ENCODE measurements at places on chromosomes 5 and 9. TPM values are rescaled to one million over a fixed set of nuclear protein-coding genes. Genes with fewer than 3 reads are reported as not detected.

GRCh38 chr9:89421595-89421994, 76.3 kb downstream of the SEMA4D start:
- peak; percentile 55 for DNase-seq

DNA sequence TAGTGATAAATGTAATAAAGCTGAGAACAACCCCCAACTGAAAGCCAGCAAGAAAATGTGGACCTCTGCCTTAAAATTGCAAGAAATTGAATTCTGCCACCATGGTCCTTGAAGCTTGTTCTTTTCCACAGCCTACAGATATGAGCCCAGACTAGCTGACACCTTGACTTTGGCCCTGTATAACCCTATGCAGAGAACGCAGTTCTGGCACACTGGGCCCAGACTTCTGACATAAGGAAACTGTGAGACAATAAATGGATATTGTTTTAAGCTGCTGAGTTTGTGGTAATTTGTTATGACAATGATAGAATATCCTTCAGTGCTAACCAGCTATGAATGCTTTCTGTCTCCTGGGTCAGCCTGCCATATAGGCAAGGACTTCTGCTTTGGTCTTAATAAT, 315.6 kb upstream of the RIOK2 start:
- DNase-seq: no peak

DNA sequence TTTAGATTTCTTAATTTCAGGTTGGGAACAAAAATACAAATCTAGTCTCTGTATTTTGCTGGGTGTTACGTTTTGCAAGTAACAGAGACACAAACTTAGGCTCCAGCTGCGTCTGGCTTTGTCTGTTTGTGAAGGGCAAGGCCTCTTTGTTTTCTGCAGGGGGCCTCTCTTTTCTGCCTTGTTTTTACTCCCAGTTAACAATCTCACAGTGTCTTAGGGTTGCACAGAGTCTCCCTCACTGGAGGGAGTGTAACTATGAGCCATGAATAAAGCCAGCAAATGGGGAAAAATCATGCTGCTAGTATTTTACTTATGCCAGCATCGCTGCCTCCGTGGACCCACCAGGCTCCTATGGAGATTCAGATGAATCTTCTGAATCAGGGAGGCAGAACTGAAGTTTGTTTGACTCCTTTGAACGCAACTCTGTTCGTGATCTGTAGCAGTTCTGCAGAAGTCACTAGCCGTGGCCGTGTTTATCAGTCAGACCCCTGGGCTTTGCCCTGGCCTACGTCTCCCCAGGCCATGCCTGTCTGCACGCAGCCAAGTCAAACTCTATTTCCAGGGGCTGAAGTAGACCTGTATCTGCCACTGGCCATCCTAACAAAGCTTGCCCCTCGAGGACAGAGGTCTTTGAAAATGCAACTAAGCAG, 77.2 kb downstream of the ATP10B start:
- DNase-seq: no peak

- DNase-seq: no peak
Observed at GRCh38 chr5:96088706-96089498, 127.3 kb upstream of the ELL2 start.

GRCh38 chr5:35988529-35988928, 2.7 kb downstream of the UGT3A1 start:
- no peak for DNase-seq

DNA sequence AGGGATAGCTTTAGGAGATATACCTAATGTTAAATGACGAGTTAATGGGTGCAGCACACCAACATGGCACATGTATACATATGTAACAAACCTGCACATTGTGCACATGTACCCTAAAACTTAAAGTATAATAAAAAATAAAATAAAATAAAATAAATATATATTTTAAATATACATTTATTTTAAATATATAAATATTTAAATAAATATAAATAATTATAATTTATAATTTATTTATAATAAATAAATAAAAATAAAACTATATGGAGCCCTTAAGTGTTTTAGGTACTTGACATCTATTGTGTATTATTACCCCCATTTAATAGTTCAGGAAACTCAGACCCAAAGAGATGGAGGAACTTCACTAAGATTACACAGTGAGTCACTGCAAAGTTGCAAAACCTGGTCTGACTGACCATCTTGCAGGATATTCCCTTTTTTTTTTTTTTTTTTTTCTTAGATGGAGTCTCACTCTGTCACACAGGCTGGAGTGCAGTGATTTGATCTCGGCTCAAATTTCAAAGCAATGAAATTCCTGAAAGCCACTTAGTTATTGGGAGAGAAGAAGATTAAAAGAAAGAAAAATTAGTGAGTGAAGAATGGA, 5.8 kb upstream of the C5orf52 start:
- DNase-seq: no peak

GRCh38 chr9:126521089-126521488, 92.6 kb upstream of the LMX1B start:
- no peak for DNase-seq

GRCh38 chr9:130301483-130302286, 36.1 kb downstream of the HMCN2 start:
- no peak for DNase-seq

DNA sequence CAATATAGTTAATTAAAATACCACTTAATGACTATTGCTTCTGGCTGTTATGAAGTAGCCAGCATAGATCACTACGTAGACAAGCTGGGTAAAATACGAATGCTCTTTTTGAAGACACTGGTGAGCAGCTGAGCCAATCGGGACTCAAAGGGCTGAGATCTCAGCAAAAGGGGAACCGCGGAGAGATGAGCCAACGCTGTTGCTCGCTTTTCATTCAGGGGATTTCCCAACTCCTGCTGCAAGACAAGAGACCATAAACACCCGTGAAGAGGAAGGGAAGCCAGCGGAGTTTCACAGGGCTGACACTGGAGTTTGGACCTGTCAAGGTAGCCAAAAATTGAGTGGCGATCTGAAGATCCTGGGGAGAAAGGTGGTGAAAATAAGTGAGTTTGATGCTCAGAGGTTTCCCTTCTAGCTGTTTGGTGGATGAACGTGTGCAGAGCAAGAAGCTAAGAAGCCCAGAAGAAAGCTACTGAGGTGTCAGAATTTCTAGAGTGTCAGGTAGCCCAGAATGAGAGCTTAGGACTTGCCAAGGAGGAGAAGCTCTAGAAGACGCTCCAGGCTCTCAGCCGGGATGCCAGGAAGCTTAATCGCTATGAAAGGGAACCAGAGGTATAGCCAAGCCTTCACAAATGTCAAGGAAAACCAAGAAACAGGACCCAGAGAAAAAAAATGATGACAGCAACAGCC, 79.6 kb upstream of the RNU6ATAC start:
- peak; percentile 31 for DNase-seq

- no peak for DNase-seq
Observed at GRCh38 chr9:33211695-33212393, 28.1 kb upstream of the SPINK4 start.

DNA sequence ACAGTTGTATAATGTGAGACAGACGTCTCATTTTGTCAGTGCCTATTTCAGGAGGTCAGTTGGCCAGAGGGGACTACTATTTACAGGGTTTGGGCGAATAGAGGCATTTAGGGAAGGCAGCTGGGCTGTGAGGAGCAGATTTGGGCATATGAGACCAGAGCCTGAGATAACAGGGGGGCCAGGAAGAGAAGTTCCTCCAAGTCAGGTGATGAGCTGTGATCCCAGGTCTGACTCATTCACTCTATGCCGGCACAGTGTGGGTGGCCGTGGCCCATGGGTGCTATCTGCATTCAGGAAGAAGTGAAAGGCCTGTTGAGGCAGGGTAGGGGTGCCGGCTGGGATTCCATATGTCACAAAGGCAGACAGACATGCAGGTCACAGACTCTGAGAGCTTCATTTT, 142.8 kb downstream of the PDZD2 start:
- DNase-seq: no peak

- DNase-seq: no peak
Observed at GRCh38 chr9:137462986-137463930, 4.1 kb upstream of the NSMF start.

GRCh38 chr5:75603371-75603770, 7.9 kb upstream of the ANKDD1B start:
- no peak for DNase-seq

DNA sequence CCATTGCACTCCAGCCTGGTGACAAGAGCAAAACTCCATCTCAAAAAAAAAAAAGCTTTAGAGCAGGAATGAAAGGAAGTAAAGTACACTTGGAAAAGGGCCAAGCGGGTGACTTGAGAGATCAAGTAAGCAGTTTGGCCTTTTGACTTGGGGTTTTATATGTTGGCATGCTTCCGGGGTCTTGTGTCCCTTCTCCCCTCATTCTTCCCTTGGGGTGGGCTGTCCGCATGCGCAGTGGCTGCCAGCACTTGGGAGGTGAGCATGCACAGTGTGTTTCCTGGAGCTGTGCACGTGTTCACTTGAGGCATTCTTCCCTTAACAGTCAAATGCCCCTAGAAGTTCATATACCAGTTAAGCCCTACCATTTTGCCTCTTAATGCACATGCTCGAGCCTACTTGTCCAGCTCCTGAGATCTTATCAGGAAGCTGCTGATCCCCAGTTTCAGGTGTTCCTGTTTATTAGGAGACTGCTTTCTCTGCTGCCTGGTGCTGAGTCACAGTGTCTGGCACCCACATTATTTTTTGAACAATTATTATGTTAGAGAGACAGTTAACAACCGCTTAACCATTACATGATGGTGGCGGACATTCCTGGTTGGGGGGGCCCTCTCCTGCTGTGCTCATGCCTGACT, 32.6 kb upstream of the PRRC2B start:
- peak; percentile 65 for DNase-seq

DNA sequence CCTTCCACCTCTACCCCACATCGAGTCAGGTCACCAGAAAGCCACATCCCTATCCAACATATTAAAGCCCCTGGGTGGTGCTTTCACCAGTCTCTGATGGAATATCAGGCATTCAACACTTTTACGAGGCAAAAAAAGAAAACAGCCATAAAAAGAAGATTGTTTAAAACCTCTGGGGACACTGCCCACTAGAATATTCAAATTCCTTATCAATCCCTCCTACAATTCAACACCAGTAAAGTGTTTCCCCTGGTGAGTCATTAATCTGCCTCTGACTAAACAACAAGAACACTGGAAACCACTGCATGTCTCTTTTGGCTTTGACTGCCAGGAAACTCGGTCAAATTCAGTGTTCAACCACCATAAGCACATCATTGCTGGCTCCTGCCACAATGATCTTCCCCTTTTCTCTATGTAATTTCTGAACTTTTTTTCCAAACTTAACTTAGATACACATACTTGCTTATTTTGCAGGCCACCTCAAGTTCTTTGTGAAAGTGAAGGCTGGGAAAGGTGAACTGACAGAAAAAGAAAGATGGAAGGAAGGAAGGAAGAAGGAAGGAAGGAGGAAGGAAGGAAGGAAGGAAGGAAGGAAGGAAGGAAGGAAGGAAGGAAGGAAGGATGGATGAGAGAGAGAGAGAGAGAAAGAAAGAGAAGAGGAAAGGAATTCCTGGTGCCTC, 105.3 kb downstream of the PAX5 start:
- peak; percentile 21 for DNase-seq

DNA sequence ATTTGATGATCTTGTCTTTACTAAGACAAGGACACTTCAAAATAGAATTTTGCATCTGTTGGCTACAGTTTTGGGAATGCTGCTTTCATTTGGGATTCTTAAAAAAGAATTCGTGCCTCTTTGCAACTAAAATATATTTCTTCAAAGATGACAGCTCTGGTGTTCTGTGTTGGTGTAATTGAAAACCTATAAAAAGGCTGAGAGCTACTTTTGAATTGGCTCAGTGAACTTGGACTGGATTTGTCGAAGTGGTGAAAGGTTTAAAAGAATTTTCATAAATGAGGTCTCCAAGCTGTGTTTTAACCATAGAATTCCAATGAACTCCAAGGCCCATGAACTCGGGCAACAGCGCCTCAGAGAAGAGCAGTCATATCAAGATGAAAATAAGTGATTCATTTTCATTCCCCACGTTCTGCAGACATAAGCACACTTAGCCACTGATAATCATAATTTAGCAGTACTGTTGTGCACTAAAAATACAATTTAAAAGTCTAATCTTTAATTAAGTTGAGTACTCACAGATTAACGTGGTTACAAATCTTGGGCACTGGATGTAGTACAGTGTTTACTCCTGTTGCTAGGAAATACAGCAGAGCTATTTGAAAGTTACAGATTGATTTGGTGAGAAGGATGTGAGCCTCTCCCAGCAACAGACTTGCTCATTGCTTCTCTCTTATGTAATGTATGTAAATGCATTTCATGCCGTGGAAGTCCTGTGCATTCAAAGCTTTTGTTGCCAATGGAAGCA, 10.9 kb downstream of the SNCAIP start:
- no peak for DNase-seq

- DNase-seq: no peak
Observed at GRCh38 chr5:154313360-154314017, 123.0 kb downstream of the GALNT10 start.

GRCh38 chr5:62041156-62041756, 264.8 kb upstream of the KIF2A start:
- DNase-seq: no peak

DNA sequence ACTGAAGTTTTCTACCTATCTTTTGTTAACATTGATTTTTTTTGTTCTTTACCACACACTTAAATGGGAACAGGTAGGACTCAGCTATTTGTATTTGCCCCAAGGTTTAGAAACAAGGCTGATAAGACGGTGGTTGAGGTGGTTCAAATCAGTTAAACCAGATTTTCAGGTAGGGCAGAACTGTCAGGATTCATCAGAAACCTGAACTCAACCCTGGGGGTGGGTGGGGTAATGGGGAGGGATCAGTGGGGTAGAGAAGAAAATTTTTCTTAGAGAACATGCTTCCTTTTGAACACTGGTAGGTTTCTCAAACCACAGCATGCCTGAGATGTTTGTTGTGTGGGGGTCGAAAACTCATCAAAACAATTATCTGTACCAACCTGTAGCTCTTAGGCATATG, 113.0 kb downstream of the BASP1 start:
- no peak for DNase-seq

GRCh38 chr5:8601831-8602354, 732.9 kb downstream of the MTRR start:
- DNase-seq: no peak

DNA sequence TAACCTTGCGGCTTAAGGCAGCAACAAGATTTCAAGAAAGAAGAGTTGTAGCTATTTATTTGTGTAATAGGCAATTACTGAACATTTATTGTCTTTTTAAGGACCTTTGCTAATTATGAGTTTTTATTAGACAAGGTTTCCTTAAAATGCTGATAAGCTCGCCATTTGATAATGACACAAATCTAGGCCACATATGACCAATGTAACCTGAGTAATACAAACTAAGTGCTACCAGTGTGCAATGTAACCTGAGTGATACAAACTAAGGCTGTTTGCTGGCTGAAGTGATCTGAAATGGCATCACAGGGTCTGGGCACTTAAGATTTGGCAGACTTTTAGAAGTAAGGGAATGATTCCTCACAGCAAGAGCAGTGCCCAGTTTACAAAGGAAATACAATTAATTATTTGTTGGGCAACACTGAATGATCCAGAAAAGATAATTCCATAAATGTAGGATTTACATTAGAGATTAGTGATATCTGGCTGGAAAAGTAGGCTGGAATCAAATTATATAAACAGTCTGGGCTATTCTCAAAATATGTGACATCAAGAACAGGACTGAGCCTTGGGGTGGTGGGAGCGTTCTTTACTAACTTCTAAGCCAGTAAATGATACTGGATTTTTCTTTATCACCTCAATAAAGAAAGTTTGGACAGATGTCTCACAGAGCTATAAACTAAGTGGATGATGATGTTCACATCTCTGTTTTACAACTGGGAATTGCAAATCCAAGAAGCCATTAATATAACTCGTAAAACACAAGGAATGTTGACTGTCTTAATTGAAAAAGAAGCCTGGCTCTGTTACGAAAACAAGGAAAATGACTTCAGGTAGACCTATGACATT, 54.8 kb downstream of the MRPS27 start:
- DNase-seq: no peak

CMYA5 gene
- 0.16 TPM for total RNA-seq

CCL19 gene
- total RNA-seq: not detected

IL13 gene
- total RNA-seq: 0.44 TPM

C8G gene
- not detected for total RNA-seq

PCDHA4 gene
- not detected for total RNA-seq

Measured in activated naive CD8-positive, alpha-beta T cell treated with anti-CD3 and anti-CD28 coated beads for 36 hours (primary cell).